Right renal cortex interstitium (tissue), 3 donors: ENCODE measurements at places on chromosomes 6 and 20. TPM values are rescaled to one million over a fixed set of nuclear protein-coding genes. Genes with fewer than 3 reads are reported as not detected.

DACT2 gene
- polyA plus RNA-seq = 17.3 TPM

DNA sequence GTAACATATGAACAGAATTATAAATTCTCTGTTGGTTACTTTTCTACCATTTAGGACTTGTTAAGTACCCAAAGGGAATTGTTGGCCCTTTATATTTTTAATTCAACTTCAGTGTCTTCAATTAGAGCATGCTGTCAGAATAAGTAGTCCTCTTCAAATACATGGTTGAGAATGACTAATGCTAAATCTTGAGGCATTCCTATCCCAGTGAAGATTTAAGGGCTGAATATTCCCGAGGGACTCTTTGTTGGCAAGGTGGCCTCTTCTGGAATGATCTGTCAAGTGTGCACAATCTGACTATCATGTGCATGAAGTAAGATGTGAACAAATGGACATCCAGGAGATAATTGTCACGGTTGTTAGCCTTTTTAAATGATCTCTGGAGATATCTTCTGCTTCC lies 421.7 kb downstream of the BMP2 start:
- no peak for DNase-seq

- no peak for DNase-seq
These were observed 40.6 kb downstream of the LYRM2 start for GRCh38 chr6:89597988-89598387.

DNA sequence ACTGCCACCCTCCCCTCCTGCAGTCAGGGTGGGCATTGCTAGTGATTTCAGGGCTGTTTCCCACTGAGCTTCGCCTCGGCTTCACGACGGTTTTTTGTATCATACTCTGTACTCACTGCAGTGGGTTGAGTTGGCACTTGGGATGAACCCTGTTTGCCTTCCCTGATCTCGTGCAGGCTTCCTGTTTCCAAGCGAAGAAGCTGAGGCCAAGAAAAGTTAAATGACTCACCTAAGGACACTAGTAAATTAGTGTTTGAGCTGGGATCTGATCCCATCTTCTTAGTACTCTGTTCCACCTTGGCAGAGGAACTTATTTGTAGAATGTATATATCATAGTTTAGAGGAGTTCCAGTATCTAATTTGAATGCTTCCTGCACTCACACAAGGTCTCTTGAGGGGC lies 50.3 kb upstream of the VSTM2L start:
- no peak for DNase-seq

DNA sequence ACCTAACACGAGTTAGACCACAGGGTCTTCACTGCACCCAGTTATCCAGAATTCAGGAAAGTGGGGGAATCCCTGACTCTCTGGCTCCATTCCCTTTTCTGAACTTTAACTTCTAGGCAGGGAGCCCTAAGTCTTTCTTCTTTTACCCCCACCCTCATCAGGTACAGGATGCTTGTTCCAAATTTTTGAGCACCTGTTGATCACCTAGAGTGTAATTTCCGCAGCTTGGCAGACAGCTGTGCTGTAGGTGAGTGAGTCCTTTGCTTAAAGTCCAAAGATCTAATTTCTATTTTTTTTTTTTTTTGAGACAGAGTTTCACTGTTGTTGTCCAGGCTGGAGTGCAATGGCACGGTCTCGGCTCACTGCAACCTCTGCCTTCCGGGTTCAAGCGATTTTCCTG lies 89.5 kb upstream of the AKIRIN2 start:
- no peak for DNase-seq

DNA sequence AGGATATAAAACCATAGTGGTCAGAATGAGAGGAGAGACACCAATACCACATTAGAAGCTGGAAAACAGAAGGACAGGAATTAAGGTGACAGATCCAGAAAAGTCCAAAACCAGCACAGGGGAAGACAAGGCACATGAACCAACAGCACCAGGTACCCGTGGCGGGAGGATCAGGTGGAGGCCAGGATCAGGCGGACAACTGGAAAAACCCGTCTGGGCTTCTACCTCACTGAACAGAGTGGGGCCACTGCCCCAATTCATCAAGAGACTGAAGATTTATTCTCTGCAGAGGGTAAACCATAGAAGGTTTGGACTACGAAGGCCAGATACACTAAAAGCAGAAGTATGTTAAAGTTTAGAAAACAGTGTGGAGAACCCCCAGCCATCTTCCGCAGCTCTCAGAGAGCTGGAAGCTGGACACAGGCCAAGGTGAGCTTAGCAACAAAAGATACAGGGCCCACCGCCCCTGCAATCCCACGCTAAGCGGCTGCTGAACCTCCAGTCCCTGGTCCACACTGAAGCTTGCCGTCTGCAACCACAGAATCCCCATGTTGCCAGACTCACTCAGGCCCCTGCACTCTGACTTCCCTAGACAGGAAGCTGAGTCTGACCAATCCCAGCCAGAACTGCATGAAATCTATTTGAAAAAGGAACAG lies 29.9 kb downstream of the ABHD12 start:
- no peak for DNase-seq

DNA sequence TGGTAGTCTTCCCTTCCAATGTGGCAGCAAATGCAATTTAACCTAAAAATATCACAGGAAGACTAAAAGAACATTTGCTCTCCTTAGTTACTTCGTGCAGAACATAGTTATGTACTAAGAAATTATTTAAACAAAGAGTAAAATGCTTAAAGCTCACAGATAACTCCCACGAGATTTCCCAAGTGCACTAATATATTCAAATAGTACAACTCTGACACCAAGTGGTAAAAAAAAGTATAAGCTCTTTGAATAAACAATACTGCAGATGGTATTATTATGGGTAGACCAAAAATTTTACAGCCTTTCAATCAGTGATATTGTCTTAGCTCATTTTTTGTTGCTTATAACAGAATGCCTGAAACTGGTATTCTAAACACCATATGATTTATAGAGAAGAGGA lies 52.8 kb upstream of the FILIP1 start:
- no peak for DNase-seq

DNA sequence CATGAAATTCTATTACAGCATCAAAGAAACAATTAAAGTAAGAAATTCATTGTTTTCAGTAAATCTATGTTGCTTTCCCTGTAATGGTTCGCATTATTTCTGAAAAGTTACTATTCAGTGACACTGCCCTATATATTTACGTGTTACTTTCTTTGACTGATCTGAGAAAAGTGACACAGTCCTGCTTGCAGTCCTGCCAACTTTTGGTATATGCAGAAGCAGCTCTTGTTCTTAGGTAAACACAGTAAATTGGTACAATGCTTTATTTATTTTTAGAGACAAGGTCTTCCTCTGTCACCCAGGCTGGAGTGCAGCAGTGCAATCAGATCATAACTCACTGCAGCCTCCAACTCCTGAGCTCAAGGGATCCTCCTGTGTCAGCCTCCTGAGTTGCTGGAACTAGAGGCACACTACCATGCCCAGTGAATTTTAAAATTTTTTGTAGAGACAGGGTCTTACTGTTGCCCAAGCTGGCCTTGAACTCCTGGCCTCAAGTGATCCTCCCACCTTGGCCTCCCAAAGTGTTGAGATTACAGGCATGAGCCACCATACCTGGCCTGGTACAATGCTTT lies 151.3 kb downstream of the AKAP7 start:
- DNase-seq = no peak

NRN1 gene
- polyA plus RNA-seq = 5.9 TPM

DNA sequence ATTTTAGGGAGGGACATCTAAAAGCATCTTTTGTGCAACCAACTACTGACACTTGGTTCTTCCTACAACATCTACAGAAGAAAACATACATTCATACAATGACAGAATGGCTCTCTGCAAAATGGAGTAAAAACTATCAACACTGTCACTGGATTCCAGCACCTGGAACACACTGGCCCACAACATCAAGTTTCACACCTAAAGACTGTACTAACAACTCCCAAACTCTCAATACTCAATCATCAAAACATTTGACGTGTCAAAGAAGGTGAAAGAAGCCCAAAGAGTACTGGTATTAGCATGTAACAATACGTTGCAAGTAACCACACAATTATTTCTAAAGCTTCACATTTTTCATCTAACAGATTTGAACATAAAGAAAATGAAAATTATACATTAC lies 2.1 kb downstream of the CPNE1 start:
- no peak for DNase-seq

SLC17A3 gene
- polyA plus RNA-seq = 0.96 TPM

OR2H1 gene
- polyA plus RNA-seq = not detected

ACTL10 gene
- polyA plus RNA-seq = 0.48 TPM

DNA sequence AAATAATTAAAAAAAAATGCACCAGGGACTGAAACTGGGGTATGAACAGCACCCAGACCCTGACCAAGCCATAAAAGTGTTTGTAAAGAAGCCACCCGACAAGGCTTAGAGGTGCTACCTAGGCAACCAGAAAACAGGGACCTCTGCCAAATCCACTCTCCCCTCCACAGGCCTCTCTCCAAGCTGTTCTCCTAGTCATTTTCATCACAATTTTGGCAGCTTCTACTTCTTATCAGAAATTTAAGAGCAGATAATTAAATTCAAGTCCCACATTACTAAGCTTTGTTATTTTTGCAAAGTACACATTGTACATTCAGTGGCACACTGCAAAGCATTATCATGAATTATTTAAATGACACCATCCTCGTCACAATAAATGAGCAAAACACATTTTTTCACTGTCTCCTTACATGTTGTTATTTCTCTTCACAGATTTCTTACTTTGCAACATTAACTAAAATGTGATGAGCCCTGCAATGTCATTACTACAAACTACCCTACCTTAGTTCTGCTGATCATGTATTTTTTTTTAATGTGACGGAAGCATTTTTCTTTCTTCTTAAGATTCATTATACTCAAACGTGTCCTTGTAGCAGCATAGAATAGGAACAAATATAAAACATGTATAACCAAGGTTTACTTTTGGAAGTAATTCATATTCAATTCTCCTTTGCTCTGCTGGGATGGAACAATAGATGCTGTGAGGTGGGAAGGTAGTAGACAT lies 38.1 kb downstream of the ECT2L start:
- DNase-seq = no peak

- no peak for DNase-seq
These were observed 299.1 kb upstream of the ID4 start for GRCh38 chr6:19538096-19538495.

DHX16 gene
- 43.5 TPM for polyA plus RNA-seq

ZSCAN12 gene
- polyA plus RNA-seq = 15.5 TPM

DNA sequence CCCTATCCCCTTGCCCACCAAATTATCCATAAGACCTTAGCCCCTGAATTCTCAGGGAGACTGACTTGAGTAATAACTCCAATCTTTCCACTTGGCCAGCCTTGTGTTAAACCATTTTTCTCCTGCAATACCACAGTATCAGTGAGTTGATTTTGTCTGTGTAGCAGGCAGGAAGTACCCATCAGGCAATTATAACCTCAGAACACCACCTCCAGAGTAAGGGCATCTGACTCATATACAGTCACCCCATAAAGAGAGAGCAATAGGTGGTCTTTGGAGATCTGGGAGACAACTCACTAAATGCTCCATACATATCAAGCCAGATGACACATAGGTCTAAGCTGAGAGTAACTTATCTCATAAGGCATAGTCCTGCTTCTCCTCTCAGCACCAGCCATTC lies 83.7 kb downstream of the FILIP1 start:
- DNase-seq = no peak

- no peak for DNase-seq
These were observed 141.6 kb upstream of the RREB1 start for GRCh38 chr6:6966127-6966526.
